Left forelimb (tissue), 1 donor: ENCODE measurements at places on chromosomes 7 and 10.
A peak's percentile ranks its signal among the peaks of the same experiment; 100 is the strongest.

DNA sequence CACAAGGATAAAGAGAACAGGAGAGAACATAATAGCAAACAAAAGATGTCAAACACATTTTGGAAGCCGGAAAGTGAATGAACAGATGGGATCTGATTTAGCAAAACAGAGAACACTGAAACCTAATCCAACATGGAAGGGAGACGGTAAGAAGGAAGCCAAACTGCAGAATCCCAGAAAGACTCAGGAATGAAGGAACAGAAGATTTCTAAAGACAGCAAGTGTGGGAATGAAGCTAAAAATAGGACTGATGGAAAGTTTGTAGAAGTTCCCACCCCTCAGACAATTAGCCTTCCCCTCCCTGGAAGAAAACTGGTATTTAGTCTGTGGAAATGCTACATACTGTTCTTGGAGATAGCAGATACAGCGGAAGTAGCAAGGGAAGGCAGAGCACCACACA lies 40.8 kb downstream of the SLC16A12 start:
- no peak for DNase-seq

DNA sequence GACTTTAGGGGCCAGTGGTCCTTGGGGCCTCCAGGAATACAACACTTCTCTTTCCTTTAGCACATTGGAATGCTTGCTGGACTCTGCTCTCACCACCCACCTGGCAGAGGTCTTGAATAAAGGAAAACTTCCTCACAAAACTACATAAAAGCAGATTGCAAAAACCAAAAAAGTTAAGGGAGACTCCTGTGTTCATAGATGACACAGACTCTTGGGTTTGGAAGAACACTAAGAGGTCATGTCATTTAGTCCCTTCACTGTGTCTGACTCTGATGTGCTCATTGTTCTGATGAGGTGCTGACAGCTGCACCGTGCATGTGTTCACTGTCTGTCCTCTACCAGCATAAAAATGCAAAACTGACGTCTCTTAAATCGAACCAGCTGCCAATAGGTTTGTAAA lies 11.4 kb downstream of the BLNK start:
- no peak for DNase-seq

DNA sequence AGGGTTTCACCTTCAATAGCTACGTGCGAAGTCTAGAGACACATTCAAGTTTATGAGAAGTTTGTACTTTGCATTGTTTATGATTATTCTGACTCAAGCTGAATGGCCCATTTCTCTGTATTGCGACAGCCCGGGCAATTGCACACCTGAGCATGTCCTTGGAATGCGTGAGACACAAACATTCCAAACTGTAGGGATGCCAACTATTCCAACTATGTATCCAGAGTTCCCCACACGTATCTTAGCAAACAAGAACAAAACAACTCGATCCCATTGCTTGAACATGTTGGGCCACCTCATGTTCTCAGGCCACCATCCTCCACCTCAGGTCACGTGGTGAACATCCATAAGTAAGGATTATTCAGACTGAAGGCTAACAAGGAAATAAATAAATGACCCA lies 51.4 kb upstream of the EGFR start:
- DNase-seq: no peak

GRCh38 chr7:110881721-110882120 lies 209.2 kb upstream of the LRRN3 start:
- no peak for DNase-seq

DNA sequence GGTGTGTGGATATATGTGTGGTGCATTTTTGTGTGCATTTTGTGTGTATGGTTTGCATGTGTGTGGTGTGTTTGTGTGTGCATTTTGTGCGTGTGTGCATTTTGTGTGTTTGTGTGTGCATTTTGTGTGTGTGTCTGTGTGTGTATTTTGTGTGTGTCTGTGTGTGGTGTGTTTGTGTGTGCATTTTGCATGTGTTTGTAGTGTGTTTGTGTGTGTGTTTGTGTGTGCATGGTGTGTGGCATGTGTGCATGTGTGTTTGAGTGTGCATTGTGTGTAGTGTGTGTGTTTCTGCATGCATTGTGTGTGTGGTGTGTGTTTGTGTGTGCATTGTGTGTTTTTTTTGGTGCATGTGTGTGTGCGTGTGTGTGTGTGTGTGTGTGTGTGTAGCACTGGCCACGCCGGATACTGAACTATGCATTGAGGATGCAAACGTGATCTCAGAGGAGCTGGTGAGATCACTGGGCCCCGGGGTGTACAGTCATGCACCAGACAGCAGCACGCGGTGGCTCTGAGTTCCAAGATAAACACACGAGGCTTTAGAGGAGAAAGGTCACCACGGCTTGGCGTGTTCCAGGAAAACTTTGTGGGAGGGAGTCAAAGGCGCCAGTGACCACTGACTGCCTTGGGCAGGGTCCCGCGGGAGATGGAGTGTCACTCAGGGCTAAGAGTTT lies 106.6 kb upstream of the SHH start:
- DNase-seq: no peak

- DNase-seq: peak; percentile 72
Observed at GRCh38 chr10:95430231-95430951, 130.8 kb downstream of the SORBS1 start.

- no peak for DNase-seq
Observed at GRCh38 chr7:115911465-115911864, 119.1 kb downstream of the TFEC start.

DNA sequence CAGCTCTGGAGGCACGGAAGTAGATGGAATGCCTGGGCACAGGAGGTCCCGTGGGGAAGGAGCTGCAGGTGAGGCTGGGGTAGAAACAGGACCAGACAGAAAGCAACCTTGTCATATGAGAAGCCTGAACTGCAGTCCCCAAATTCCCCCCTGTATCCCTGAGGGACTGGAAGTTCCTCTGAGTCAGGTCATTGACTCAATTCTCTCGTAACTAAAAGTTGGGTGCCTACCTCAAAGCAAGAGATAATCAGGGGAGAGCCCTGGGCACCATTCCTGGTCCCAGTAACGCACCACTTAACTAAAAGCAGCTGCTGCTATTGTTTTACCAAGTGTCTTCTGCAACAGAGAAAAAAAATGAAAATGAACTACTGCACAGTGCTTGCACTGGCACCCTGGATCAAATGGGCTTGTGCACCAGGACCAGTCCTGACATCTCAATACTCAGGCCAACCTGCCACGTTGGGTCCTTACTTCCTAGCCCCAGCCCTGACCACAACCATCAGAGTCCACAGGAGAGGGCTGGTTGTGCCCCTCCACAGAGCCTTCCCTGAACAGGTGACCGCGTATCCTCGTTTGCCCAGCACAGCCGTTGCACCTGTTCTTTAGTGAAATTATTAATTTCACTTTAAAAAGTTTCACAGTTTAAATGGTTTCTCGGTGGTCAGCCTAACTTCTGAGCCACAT lies 79.3 kb downstream of the GRID1 start:
- DNase-seq: peak; percentile 15

DNA sequence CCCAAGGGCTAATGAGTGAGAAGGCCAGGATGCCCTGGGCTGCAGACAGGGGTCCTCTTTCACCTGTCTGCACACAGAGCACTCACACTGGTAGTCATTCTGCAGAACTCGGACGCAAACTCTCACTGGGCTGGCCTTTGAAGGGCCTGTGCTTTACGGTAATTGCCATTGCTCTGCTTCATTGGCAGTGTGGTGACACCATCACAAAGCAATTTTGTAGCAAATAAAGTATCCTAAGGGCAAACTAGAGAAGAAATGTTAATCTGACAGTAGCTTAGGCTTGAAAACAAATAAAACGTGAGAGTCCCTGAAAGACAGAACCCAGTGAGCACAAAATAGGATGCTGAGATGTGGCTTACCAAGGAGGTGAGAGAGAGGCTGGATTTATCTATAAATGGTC lies 30.6 kb upstream of the FIGNL1 start:
- DNase-seq: no peak

- no peak for DNase-seq
Observed at GRCh38 chr7:76394957-76395356, 14.5 kb downstream of the SSC4D start.

GRCh38 chr7:70707823-70708243 lies 424.1 kb upstream of the GALNT17 start:
- no peak for DNase-seq

DNA sequence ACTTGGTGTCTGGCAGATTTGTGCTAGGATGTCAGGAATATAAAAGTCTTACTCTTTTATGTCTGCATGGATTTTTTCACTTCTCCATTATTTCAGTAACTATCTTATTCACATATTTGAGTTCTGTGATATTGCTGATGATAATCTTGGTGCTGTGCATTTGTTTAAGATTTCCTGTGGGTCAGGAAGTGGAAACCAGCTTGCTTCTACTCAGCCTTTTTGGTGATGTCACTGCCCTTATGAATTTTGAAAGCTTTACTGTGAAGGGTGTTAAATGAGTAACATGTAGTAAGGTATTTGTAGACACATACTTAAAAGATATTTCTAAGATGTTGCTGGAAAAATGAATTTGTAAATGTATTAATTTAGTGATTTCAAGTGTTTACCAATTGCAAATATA lies 69.5 kb upstream of the VOPP1 start:
- no peak for DNase-seq

- no peak for DNase-seq
Observed at GRCh38 chr7:122380992-122381391, 76.4 kb upstream of the FEZF1 start.

GRCh38 chr7:48090095-48090805 lies 1.2 kb downstream of the UPP1 start:
- no peak for DNase-seq

GRCh38 chr10:4162571-4163286 lies 377.7 kb upstream of the KLF6 start:
- no peak for DNase-seq

GRCh38 chr7:23129036-23129435 lies 23.5 kb downstream of the KLHL7 start:
- DNase-seq: no peak

GRCh38 chr7:141012696-141013344 lies 1.9 kb downstream of the MRPS33 start:
- DNase-seq: no peak

GRCh38 chr7:40717242-40717641 lies 582.4 kb downstream of the SUGCT start:
- DNase-seq: no peak

- DNase-seq: no peak
Observed at GRCh38 chr10:25820874-25821273, 113.2 kb upstream of the MYO3A start.

GRCh38 chr7:17687361-17687760 lies 252.9 kb downstream of the SNX13 start:
- no peak for DNase-seq

GRCh38 chr10:121393522-121393921 lies 204.7 kb downstream of the FGFR2 start:
- DNase-seq: no peak

DNA sequence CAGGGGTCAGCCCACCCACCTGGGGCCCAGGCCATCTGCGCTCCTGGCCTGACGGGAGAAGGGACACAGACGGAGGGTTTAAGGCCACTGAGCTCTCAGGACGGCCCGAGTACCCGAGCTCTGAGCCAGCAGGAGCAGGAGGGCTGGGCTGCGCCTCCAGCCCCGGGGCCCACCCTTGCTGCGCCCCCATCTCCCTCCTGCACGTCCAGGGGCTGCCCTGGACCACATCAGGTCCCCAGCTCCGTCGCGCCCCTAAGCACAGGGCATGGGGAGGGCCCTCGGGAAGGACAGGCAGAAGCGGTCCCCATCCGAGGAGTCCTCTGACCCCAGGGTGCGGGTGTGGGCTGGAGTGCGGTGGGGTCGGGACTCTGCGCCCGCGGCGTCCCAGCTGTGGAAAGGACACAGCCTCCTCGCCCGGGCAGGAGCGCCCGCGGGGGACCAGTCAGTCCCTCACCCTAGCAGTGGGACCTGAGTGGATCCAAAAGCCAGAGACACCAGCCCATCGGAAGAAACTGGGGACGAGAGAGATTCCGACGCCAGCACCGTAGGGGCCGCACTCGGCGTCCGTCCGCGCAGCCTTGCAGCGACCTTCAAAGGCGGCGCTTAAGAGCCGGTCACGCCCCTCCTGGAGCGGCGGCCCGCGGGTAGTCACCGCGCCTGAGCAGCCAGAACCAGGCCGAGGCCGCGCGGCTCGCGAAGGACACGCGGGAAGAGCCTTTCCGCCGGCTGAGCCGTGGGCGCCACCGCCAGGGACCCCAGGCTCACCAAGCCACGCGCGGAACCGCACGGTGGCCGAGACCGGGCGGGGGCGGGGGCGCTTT lies 15.9 kb downstream of the CAMK2B start:
- DNase-seq: peak; percentile 75

GRCh38 chr10:127186813-127187212 lies 9.6 kb downstream of the INSYN2A start:
- DNase-seq: no peak

GRCh38 chr10:33862536-33863105 lies 528.2 kb upstream of the NRP1 start:
- no peak for DNase-seq

GRCh38 chr10:2575460-2575859 lies 491.9 kb upstream of the PFKP start:
- no peak for DNase-seq

DNA sequence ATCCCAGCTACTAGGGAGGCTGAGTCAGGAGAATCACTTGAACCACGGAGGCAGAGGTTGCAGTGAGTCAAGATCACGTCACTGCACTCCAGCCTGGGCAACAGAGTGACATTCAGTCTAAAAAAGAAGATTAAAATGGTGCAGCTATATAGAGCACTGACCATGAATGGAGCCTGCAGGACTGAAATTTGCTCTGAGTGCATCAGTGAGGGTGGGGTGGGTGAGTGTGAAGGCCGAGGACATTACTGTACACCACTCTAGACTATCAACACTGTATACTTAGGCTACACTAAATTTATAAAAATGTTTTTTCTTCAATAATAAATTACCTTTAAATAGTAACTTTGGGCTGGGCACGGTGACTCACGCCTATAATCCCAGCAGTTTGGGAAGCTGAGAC lies 294.7 kb downstream of the PTPRN2 start:
- DNase-seq: no peak
